NCI-H1092 (cell line): ENCODE measurements at places on chromosomes 2 and 18.

GRCh38 chr2:56215911-56216310 is 32.1 kb downstream of the CCDC85A start:
- no peak for DNase-seq

- DNase-seq, result no peak
Measured at GRCh38 chr18:14746897-14747296, 1.1 kb upstream of the ANKRD30B start.

- DNase-seq, result no peak
Measured at GRCh38 chr2:149021761-149022160, 16.7 kb upstream of the LYPD6B start.

DNA sequence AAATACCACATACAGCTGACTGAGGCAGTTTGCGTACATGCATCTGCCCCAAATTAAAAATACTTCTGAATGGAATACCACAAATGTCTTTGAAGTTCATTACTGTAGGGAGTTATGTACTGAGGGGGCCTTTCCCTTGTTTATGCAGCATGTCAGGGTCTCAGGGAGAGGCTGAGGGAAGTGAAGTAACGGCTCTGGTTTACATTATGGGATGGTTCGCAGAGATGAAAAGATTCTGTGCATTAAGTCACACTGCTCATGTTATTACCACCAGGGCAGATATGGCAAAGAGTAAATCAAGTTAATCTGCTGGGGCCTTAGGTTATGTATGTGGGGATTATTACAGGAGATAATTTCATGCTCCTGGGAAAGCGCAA is 385.9 kb upstream of the RND3 start:
- no peak for DNase-seq

DNA sequence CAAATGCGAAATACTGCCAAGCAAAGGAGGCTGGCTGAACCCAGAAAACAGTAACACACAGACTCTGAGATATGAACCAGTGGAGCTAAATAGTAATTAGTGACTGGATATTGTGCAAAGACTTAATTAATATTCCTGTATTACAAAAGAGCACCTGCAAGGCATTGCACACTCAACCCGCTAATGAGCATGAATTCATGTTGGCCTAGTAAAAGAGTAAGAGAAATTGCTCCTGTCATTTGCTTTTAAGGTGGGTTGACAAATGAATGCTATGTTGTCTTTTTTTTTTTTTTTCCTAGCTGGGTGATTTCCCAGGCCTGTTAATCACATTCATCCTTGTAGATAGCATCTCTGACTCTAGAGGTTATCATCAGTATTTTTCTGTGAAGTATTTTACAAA is 87.0 kb upstream of the CERS6 start:
- no peak for DNase-seq

DNA sequence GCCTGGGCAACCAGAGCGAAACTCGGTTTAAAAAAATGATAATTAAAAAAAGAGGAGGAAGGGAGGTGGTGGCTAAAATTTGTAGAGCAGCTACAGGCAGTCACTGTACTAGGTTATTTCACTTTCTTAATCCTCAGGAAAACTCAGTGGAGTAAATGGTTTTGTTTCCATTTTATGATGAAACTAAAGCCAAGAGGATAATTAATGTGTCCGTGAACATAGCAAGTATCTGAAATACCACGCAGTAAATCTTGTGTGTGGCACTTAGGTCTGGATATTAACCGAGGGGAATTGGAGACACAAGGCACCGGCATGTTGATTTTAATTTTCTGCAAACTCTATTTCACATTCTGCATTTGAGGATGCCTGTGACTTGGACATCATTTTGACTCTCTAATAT is 14.5 kb downstream of the SH3BP4 start:
- DNase-seq, result no peak

DNA sequence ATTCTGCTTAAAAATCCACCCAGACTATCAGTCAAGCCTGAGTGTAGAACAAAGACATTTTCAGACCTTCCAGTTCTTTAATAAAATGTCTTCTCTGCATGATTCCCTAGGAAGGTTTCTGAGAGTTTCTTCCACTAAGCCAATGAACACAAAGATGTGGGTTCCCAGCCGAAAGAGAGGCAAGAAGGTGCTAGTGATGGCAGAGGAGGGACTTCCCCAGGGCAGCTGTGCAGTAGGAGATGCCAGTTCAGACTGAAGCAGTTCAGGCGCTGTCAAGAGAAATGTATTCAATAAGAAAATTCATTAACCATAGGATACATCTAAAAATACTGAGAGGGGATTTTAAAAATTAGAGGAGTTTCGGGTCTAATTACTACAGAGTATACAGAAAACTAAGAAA is 83.3 kb downstream of the RND3 start:
- DNase-seq, result no peak

DNA sequence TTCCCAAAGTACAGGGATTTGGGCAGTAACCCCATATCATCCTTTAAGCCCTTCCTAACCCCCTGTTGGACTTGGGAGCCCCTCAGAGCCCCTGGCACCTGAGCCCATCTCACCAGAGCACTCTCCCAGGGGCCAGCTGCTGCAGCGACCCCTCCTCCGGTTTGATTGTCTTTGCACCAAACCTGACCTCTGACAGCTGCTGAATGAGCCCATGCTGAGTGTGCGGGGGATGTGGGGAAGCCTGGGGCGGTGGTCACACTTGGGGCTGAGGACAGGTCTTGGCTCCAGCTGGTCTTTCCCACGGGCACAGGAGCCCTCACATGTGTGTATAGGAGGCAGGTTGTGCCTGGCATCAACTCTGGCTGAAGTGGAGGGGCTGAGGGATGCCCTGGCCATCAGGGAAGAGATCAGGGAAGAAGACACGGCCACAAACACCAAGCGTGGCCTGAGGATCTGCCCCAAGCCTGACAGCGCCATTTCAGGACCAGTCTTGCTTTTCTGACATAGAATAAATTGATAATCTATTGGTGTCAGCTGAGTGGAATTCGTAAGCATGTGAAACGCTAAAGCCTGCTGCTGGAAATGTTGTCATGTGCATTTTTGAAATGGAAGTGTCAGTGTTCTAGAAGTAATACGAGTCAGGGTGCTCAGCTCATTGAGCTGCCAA is 102.4 kb downstream of the ACKR3 start:
- DNase-seq, result no peak

DNA sequence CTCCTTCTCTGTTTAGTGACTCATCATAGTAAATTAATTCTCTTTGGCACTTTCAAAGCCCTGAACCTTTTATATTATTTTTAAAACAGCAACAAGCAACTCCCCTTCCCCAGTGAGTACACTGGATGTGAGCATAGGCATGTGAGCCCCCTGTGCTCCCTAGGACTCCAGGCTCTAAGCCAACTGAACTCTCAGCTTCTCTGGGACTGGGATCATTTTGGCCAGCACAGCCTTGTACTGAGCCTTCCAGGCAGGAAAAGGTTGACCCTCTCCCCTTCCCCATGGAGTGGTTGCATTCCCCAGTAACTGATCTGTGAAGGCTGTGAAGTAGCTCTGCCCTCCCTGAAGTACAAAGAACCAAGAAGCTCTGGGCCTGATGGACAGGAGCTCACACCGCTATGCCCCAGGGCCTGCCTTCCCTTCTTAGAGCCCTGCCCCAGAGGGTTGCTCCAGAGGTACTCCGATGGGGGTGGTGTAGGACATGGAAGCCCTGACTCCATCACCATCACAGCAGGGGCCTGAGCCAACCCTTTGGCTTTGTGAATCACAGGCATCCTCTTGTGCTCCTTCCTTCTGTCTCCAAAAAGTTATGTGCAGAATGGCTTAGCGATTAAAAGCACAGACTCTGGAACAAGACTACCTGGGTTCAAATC is 57.8 kb downstream of the ADD2 start:
- DNase-seq, result no peak

GRCh38 chr2:48438266-48438665 is 91.7 kb upstream of the STON1 start:
- no peak for DNase-seq

DNA sequence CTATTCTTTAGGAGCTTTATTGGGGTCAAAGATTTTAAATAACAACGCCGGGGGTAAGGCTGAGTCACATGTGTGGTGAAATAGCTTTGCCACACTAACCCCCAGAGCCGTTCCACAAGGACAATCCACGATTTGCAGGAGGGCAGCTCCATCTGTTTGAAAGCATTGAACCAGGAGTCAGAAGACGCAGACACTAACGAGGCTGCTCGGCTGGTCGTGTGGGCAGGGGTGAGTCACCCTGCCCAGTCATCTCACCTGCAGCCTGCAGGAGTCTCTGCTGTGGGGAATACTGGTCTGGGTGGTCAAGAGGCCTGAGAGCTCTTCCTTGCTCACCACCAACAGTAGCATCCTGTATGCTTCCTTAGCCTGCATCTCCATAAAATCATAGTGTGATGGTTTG is 149.2 kb upstream of the NCK2 start:
- DNase-seq, result no peak

- no peak for DNase-seq
Measured at GRCh38 chr2:9260464-9260918, 53.9 kb downstream of the ASAP2 start.

DNA sequence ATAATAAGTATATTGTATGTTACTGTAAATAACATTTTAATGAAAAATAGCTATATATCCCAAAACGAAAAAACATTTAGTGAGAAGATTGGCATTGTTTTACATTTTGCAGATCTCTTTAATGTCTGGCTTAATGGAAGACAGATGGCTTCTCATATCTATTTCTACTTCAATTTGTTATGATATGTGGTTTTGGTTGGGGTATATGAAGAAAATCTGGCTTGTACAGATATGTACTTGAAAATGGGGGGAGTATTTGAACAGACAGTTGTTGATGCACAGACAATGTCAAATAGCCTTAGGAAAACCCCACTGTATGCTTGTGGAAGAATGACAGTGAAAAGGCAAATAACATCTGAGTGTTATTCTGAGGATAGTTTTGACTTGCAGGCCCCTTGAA is 23.6 kb upstream of the GMCL1 start:
- no peak for DNase-seq

DNA sequence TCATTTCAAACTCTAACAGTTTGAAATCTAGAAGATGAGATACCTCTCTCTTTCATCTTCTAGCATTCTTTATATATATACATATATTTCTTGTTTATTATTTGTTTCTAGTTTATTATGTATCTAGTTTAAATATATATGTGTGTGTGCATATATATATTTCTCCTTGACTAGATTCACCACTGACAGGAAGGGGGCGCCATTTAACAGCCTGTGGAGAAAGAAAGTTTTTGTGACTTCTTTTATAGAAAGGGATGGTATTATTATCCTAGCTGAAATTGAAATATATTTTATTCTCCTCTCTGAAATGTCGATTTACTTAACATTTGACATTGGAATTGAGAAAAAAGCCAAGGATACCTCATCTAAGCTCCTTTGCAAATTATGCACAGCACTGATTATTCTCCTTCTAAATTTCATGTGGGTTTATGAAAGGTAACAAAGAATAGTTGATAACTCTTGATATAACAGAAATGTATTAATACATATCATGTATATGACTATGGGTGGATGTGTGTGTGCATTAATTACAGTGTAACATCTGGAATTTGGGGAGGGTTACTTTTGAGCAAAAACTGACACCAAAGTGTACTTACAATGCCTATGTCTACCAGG is 160.7 kb upstream of the NT5C1B start:
- DNase-seq, result peak; percentile 18

DNA sequence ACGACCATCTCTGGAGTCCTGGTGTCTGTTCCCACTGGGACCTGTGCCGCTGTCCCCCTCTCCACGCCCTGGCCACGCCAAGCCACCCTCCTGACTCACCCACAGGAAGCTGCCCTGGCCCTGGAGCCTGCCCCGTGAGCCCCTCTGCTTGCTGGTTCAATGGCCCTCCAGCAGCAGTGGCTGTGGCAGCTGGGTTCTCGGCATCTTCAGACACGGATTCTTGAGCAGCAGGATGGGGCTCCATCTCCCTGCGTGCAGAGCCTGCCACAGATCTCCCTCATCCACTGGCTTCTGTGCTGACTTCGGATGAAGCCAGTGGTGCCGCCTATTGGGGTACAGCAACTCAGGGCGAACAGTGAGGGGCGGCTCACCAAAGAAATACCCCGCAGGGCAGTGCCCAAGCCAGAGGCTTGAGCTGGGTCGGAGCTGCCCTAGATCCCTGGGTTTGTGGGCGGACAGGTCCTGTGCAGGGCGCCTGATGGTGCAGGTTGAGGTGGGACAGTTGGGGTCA is 14.0 kb downstream of the CAPN10 start:
- no peak for DNase-seq

- no peak for DNase-seq
Measured at GRCh38 chr2:217035967-217036366, 176.1 kb upstream of the TNP1 start.

DNA sequence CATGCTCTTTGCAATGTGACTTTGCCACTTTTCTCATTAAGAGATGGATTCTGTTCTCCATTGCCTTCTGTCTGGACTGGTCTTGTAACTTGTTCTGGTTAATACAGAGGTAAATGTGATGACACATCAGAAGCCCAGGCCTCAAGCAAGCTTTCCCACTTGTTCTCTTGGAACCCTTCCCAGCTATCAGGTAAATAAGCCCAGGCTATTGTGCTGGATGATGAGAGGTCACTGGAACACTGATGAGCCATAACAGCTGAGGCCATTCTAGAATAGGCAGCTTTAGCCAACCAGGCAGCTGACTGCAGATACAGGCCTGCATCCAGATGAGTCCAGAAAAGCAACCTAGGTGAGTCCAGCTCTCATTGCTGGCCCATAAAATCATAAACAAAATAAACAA is 1007.0 kb upstream of the ACVR2A start:
- DNase-seq, result peak; percentile 76

DNA sequence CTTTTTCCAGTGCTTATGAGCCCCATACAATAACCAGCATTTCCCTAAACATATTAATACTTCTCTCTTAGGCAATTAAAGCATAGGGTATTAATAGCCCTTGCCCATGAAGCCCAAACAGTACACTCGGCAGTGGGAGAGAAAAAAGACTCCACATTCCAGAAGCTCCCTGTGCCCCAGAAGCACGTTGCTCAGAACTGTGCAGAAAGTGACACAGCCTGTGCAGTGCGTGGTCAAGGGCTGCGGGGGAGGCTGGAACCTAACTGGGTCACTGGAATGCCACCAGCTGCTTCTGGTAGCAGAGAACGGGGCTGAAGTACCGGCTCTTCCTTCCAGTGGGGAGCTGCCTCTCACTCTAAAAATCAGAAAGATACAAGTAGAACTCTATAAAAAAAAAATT is 32.7 kb downstream of the EIPR1 start:
- DNase-seq, result no peak

GRCh38 chr18:55338978-55339650 is 248.9 kb downstream of the TCF4 start:
- DNase-seq, result no peak
